G401 (cell line): ENCODE measurements at places on chromosomes 3 and 15.

GRCh38 chr3:153495422-153495821 lies 333.4 kb downstream of the RAP2B start:
- DNase-seq = no peak

DNA sequence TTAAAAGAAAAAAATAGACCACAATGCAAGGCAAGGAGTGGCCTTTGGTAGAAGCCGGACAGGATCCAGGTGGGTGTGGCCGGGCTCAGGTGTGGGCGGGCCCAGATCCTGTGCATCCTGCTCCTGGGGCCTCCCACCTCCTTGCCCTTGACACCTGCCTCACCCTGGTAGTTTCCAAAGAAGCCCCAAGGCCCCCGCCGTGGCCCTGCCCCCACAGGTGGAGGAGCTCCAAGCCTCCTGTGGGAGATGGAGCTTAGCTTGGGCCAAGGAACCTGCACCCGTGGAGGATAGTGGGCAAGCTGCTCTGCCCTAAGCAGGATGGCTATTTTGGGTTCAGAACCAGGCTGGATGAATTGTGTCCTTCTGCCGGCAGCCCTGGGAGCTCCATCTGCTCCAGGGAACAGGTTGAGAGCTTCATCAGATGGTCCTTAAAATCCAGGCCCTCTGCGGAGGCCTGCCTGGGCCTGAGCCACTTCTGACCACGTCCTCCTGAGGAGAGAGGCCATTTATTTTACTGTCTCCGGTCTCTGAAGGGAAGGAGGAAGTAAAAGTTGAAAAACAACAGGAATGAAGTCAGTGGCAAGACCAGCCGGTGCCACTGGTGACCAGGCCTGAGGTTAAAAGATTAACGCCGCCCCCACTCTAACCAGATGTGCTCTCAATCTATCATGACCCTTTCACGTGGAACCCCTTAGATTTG lies 53.9 kb upstream of the KLF13 start:
- DNase-seq = peak; percentile 98

DNA sequence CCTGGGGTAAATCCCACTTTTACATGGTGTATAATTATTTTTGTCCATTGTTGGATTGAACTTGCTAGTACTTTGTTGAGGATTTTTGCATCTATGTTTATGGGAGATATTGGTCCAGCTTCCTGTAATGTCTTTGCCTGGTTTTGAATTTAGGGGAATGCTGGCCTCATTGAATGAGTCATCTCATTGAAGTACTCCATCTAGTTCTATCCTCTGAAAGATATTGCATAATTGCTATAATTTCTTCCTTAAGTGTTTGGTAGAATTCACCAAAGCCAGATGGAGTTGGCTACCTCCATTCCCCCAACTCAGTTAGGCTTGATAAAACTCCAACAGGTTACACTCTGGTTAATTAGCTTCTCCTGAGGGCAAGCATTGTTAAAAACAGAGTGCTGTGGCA lies 237.4 kb upstream of the TGFBR2 start:
- no peak for DNase-seq

DNA sequence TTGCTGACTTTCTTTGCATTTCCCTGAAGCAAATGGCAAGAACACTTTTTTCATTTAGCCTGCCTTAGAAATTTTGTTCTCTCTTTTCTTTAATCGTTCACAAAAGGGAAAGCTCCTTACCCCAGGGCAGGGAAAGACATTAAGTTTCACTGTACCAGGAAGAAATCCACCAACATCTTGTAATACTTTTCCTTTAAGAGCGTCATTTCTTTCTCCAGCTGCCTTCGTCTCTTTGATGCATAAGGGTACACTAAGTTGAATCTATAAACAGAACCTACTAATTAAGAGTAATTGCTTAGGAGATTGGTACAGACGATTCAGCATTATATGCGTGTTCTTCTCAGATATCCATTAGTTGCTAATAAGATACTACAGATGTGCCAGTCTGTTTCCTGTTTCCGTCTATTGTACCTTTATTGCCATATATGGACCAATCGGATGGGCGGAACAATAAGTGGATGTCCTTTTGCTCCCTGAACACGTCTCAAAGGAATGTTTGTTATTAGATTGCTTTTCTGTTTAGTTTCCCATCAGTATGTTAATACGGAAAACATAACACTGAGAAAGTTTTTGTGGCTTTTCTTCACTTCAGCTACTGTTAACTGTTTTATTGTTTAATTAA lies 276.7 kb upstream of the RARB start:
- DNase-seq = no peak

- peak; percentile 10 for DNase-seq
These were observed 25.8 kb downstream of the CHRM5 start for GRCh38 chr15:33994005-33994615.

- DNase-seq = peak; percentile 79
These were observed 119.0 kb upstream of the RASGRP1 start for GRCh38 chr15:38683382-38684242.

DNA sequence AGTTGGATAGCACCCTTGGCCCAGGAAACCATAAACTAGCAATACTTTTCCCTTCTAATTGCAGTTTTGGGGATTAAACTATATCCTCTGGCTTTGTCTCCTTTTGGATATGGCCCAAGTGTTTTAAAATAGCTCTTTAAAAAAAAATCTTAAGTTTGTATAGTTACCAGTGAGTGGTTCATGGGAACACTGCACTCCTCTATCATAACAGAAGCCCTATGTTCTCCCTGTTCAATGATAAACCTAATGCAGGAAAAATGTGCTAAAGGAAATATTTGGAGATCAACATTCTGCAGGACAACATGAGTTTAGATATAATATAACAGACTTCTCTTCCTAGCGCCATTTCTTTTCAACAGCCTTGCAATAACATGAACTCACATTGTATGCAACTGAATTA lies 13.1 kb downstream of the MRPL47 start:
- no peak for DNase-seq

DNA sequence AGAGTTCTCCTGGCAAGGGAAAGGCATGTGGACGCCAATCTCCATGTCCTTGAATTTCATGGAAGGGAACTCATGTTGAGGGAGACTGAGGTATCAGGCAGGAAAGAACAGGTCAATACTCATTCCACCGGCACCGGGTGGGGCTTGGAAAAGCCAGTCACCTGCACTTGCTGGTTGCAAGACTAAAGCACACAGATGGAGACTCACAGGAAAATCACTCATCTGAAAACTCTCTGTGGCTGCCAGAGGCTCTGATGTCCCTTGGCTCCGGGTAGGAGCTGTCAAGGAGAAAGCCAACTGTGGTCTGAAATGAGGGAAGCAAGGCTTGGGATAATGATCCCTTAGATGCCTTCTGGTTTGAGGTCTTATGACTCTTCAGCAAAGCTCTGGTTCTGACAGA lies 8.7 kb upstream of the CGNL1 start:
- DNase-seq = peak; percentile 88

GRCh38 chr15:66621491-66622467 lies 56.0 kb upstream of the LCTL start:
- DNase-seq = no peak

DNA sequence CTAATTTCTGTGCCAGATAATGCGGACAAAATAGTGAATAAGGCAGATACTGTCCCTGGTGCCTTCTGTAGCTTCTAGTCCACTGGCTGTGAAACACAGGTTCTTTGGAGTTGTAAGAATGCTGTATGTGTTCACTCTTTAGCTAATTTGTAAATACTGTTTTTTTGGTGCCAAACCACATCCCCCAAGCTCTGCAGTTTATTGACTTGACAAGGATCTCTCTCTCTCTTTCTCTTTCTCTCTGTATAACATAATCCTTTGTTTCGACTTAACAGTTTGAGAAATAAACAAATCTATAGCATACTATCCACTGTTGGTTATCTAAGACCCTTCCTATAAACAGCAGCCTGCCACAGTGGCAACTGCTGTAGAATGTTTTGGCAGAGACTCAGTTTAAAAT lies 7.6 kb downstream of the SMAD3 start:
- no peak for DNase-seq

GRCh38 chr15:98330258-98330657 lies 318.1 kb upstream of the IGF1R start:
- no peak for DNase-seq

GRCh38 chr3:185823078-185824044 lies 1.5 kb downstream of the IGF2BP2 start:
- DNase-seq = peak; percentile 56

DNA sequence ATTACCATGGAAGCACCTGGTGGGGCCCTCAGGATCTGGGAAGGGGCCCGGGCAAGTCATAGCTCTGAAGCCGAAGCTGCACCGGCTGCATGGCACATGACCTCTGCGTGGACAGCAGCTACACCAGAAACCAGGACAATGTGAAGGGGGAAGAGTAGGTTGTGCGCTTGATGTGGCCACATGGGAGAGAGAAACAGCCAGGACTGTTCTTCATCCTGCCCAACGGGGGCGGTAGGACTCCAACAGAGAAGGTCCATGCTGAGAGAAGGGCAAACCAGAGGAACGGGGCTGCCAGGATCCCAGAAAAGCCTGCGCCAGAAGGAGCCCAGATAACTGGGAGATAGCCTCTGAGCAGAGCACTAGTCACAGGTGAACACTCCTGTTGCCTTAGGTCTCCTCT lies 54.9 kb upstream of the PRR20G start:
- DNase-seq = no peak

DNA sequence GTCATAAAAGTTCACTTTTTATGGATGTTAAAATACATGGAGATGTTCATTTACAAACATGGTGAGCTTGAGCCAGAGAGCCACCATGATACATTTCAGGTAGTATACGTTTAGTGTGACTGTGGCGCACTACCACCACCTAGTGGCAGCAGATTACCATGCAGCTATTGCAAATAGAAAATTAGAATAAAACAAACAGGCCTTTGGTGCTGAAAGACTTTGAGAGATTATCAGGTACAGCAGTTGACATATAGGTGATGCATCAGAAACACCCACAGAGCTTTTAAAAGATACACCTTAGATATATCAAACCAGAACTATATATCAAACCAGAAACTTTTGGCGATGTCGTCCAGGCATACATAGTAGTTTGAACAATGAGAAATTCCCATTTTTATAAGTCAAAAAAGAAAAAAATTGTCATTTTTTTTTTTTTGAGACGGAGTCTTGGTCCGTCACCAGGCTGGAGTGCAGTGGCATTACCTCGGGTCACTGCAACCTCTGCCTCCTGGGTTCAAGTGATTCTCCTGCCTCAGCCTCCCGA lies 42.0 kb upstream of the ICE2 start:
- peak; percentile 55 for DNase-seq

DNA sequence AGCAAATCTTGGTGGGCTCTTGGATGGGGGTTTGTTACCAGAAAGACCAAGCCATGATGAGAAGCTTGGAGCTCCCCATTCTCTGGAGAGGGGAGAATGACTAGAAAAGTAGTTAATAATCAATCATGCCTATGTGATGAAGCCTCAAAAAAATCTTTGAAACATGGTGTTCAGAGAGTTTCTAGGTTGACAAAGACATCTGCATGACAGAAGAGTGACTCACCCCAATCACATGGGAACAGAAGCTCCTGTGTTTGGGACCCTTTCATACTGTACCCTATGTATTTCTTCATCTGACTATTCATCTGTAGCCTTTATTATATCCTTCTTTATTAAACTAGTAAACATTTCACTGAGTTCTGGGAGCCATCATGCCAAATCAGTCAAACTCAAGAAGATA lies 87.4 kb downstream of the BCHE start:
- DNase-seq = no peak

DNA sequence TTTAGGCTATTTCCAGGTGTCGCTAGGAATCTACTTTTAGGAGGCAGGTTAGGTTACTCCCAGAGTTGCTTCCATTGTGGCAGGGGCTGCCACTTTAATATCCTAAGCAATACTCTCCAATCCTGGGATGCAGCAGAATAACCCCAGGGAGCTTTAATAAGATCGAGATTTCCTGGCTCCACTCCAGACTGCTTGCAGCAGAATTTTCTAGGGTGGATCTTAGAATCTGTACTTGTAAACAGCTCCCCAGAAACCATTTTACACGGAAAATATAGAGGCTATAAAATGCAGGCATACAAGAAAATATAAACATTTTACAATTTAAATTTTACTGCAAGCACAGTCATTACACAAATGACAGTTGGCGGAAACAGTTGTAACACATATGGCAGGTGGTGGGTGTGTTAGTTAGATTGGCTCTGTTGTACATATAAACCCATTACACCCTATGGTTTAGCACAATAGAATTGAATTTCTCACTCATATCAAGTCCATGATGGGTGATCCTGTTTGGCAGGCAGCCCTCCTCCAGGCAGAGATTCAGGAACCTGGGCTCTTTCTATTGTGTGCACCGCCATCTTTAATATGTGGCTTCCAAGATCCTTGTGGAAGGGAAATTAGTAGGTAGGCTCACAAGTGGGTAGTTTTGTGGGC lies 35.0 kb upstream of the TNFAIP8L3 start:
- DNase-seq = peak; percentile 14

- DNase-seq = peak; percentile 72
These were observed 3.3 kb downstream of the ANKRD63 start for GRCh38 chr15:40279437-40280141.

- no peak for DNase-seq
These were observed 201.9 kb upstream of the STRIT1 start for GRCh38 chr3:155495387-155495786.

- DNase-seq = no peak
These were observed 39.0 kb downstream of the NSUN3 start for GRCh38 chr3:94101860-94102259.

DNA sequence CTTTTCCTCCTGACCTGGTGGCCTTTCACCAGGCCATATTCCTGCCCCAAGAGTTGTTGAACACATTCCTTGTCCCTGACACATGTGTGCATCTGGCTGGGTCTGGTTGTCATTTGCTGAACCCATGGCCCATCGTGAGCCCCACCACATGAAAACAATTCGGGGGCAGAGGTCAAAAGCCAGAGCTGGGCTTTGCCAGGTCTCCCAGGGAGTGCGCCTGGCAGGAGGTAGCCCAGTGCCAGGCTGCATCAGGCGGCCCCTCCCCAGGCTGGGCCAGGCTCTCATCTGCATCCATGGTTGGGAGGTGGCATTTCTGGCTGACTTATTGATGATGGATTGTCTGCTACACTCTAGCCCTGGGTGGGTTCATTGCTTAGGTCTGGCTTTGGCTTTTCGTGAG lies 30.9 kb downstream of the SPSB4 start:
- DNase-seq = no peak

GRCh38 chr3:119880966-119881365 lies 99.1 kb downstream of the NR1I2 start:
- DNase-seq = no peak

DNA sequence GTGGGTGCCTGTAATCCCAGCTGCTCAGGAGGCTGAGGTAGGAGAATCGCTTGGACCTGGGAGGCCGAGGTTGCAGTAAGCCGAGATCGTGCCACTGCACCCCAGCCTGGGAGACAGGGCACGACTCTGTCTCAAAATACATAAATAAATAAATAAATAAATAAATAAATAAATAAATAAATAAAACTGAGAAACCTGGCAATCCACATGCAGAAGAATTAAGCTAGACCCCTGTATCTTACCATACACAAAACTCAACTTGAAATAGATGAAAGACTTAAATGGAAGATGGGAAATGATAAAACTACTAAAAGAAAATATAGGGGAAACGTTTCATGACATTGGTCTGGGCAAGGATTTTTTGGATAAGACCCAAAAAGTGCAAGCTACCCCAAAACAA lies 58.0 kb downstream of the ATP13A4 start:
- DNase-seq = no peak
